Kidney tubule cell (primary cell): ENCODE measurements at places on chromosomes 5 and 9.

GRCh38 chr5:78895616-78896015 lies 89.5 kb downstream of the ARSB start:
- peak; percentile 33 for DNase-seq

- no peak for DNase-seq
These were observed 93.2 kb downstream of the LIX1 start for GRCh38 chr5:97049175-97049574.

DNA sequence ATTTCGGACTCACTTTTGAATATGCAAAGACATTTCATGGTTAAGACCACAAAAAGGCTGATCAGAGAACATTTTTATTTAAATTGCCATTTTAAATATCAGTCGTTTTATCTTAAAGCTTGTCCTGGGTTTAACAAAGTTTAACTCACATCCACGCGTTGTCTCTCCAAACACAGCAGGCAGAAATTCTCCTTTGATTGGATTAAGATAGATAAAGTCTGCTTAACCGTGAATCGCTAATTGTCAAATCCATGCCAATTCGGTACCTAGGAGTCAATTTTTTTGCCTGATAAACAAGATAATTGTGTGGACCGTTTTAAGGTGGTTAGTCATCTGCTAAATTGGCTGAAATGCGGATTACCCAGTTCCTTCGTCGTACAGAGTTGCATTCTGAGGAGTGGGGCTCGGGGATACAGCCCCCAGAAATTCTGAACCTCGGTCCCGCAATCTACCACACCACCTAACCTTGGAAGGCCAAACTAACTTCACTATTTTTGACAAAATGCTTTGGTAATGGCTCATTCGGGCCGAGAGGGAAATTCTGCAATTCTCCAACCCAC lies 665 bp upstream of the BTF3 start:
- DNase-seq: no peak

DNA sequence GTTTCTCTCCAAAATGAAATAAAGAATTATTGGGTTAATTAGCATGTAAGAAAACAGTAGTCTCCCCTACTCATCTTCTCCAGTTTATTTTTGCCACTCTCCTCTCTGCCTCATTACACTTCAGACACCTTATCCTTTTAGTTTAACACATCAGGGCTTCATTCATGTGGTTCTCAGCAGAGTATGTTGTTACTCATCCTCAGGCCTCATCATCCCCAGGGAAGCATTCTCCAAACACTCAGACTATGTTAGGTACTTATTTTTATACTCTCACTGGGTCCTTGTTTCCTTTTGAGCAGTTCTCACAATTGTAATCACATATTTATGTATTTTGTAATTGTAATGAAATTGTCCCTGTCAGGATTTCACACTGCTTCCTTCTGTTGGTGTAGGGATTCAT lies 470.5 kb downstream of the PDE4D start:
- DNase-seq: peak; percentile 80

GRCh38 chr9:92408747-92409478 lies 4.5 kb upstream of the OGN start:
- no peak for DNase-seq

- DNase-seq: peak; percentile 85
These were observed 45.3 kb upstream of the FOXE1 start for GRCh38 chr9:97807681-97808080.
